Stromal cell of bone marrow (primary cell): ENCODE measurements at places on chromosomes 16 and 17.

- no peak for DNase-seq
These were observed 15.4 kb downstream of the ZFPM1 start for GRCh38 chr16:88468275-88469129.

DNA sequence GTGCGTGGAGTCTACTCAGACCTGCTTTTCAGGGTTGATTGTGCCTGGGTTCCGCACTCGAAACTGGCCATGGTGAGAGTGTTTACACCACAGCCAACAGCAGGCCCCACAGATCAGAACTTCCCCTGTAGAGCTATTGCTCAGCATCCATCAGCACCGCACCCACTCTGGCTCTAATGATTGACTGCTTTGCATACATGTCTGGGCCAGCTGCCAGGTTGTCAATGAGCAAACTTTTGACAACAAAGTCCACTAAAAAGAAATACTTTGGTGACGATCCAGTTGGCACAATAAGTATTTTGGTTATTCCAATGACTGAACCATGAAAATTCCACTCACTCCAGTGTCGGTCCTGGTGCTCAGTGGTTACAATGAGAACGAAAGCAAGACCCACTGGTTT lies 190.7 kb downstream of the FOXL1 start:
- DNase-seq, result peak; percentile 67

DNA sequence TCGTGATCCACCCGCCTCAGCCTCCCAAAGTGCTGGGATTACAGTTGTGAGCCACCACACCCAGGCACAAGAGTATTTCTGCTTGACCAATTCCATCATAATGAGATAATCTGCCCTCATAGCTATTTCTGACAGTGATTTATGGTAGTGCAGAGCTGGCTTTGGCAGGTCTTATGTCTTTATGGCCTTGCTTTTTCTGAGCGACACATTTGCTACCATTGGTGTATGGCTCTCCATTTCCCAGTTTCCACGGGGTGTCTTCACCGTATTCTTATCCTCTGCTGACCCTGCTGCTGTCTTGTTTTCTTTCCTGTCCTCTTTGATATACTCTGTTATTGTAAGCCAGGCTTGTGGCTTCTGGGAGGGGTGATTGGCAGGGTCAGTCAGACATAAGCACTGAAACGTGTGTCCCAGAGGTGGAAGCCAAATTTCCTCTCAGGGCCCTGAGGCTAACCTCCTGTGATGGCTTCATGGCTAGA lies 161.1 kb upstream of the TBX2 start:
- no peak for DNase-seq

- DNase-seq, result no peak
These were observed 35.8 kb upstream of the BHLHA9 start for GRCh38 chr17:1234455-1234854.

DNA sequence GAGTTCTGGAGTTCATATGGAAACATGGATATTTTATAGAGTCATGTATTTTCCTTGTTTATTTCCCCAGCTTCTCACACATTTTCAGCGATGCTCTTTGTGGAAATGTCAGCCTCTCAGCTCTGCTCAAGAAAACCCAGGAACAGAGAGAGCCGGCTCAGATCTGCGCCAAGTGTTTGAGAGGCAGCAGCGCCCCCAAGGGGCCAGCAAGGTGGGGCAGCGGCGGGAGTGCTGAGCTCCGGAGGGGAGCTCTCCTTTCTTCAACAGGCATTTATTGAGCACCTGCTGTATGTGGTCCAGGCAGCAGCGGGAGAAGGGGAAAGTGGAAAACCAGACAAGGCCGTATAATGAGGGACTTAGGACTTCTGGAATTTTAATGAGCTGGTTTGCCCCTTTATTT lies 421.1 kb upstream of the C16orf82 start:
- no peak for DNase-seq

GRCh38 chr16:64304396-64304795 lies 817.5 kb downstream of the CDH11 start:
- DNase-seq, result no peak

DNA sequence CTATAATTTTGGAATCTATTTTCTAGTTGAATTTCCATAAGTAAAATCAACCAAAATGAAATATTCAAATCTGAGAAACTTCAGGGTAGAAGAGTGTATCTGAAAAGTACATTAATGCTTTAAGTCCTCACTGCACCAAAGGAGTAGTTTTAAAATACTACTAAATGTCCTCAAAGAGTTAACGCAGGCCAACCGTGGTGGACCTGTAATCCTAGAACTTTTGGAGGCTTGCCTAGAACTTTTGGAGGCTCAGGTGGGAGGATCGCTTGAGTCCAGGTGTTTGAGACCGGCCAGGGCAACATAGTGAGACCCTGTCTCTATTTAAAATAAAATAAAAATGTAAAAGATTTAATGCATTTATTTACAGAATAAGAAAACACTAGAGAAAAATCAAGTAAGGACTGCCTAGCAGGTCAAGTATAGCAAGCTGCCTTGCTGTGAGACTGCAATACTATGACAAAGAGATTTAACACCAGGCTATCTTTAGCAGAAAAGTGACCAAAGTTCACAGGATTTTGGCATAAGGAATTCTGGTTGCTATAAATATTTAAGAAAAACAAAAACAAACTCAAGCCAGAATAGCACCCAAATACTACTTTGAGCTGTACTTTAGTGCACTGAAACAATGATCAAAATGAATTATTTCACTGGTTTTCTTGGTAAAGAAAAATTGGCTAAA lies 41.0 kb downstream of the CHCT1 start:
- no peak for DNase-seq

GRCh38 chr16:48788475-48788874 lies 178.5 kb upstream of the N4BP1 start:
- no peak for DNase-seq

DNA sequence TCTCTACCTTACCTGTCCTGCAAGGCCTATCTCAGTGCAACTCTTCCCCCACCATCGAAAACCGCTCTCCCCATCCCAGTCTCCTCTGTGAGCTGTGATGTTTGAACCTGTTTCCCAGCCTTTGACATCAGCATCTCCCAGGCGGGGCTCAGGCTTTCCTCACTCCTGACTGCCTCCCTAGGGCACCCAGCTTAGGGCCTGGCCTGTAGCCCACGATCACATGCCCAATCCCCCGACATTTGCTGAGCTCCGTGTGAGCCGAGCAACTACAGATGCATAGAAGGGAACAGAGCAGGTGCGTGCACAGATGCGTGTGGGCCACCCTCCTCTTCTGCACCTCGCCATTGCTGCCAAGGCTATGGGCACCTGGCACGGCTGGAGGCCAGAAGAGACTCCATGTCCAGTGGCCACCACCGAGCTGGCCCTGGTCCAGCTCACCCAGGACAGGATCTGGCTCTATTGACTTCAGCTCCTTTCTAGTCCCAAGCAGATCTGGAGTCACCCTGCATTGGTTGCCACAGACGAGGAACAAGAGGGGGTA lies 35.5 kb upstream of the CMIP start:
- no peak for DNase-seq

DNA sequence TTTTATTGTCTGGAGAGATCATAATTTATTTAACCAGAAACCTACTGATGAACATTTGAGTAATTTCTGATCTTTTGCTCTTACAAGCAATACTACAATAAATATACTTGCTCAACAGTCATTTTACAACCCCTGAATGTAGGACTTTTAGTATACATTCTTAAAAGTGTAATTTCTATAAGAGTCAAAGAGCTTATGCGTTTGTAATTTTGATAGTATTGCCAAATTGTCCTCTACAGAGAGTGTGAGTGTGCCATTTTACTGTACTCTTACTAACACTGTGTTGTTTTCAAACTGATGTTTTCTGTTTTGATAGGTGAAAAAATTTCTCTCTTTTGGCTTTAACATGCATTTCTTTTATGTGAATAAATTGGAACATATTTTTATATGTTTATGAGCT lies 139.1 kb downstream of the FTO start:
- no peak for DNase-seq

DNA sequence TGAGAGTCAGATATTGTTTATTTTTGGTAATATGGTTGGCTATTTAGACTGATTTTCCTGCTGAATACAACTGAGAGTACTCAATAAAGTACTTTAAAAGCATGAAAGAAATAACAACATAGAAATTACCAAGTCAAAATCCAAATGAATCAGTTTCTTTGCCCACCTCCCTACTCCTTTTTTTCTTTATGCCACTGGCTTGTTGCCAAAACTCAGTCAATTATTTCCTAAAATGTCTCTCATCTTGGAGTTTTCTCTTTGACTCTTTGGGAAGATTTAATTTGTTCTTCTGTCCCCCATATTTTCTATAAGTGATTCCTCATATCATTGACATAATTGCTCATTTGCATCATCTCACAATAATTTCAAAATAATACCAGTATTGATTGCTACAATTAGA lies 2.6 kb upstream of the OMG start:
- no peak for DNase-seq

- no peak for DNase-seq
These were observed 308.4 kb downstream of the ABCC12 start for GRCh38 chr16:47847220-47847970.

GRCh38 chr17:6052926-6053325 lies 17.3 kb upstream of the WSCD1 start:
- DNase-seq, result no peak
